ENCODE measurements at places on chromosomes 12 and 14. TPM values are rescaled to one million over a fixed set of nuclear protein-coding genes. Genes with fewer than 3 reads are reported as not detected.

Gene TGM1
- total RNA-seq: 14.0 TPM

- DNase-seq: no peak
These were observed 608.4 kb downstream of the LRFN5 start for GRCh38 chr14:42214981-42215491.

GRCh38 chr12:110316861-110317260, 35.8 kb downstream of the ATP2A2 start:
- DNase-seq: no peak

Gene HOXC12
- not detected for total RNA-seq

GRCh38 chr12:48459259-48459658, 13.1 kb upstream of the ANP32D start:
- DNase-seq: no peak

DNA sequence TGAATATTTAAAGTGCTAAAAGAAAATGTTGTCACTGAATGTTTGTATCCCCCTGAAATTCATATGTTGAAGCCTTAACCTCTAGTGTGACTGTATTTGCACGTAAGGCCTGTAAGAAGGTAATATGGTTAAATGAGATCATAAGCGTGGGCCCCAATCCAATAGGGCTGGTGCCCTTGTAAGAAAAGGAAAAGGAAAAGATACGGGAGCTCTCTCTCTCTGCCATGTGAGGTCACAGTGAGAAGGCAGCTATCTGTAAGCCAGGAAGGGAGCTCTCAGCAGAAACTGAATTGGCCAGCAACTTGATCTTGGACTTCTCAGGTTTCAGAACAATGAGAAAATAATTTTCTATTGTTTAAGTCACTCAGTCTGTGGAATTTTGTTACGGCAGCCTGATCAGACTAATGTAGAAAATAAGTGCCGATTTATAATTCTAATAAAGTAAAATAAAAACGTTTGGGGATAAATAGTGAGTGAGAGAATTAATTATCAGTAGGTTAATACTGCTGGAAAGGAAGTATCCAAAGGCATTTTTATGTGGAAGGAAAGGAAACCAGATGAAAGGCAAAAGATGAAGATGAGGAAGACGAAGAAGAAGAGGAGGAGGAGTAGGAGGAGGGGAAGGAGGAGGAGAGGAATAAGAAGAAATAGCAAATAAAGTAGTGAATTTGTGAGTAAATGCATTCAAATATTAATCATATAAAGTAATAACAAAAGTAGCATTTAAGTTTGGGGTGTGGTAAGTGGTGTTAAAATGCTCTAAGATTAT, 188.5 kb upstream of the KRR1 start:
- DNase-seq: no peak

Gene CELA1
- total RNA-seq: not detected

Gene POLR3B
- total RNA-seq: 5.9 TPM

DNA sequence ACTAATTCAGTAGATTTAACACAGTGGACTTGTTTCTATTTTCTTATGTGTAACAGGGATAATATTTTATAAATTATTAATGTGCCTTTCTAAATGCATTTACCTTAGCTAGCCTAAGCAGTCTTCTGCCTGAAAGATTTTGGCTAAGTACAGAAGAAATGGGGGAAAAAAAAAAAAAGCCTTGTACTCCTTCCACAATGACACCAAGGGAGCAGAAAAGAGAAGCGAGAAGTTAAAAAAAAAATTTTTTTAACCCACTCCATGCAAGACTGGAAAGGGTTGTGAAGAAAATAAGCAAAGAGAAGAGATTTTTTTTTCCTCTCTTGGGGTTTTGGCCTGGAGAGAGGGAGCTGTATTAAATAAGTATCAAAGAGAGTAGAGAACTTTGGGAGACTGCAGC, 28.7 kb downstream of the NELL2 start:
- DNase-seq: no peak

Gene OVCH1
- total RNA-seq: not detected

Measured in activated T-cell treated with anti-CD3 and anti-CD28 coated beads, Interleukin-2, amount 50 U/mL, for 72 hours (primary cell).